ENCODE measurements at places on chromosomes 6 and 20.

DNA sequence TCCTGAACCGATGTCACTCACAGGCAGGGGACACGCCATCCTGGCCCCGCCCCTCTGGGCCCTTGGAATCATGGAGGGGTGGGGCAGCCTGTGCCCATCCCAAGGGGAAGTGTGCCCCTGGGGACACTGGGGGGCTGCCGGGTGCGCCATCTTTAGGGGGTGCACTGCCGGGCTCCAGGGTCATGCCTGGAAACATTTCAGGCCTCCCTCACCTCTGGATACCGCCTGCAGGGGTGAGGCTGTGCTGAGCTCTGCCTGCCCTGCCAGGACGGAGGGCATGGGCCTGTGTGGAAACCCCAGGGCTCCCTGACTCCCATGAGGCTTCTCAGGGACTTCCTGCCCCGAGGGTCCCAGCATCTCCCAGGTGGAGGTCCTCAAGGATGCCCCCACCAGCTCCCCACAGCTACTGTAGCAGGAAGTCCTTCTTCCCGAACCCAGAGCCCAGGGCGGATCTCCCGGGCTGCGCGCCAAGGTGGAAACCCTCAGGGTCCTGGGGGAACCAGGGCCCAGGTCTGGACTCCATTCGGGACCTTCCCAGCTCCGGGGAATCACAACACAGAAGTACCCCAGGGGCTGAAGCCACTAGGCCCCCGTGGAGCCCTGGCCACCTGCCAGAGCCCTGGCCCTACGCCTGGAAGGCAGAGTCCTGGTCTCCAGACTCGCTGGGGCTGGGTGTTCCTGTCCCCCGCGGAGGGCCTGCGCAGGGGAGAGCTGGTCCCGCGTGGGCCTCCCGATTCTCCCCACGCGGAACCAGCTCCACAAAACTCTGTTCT, 15.6 kb downstream of the CHRNA4 start:
- no peak for DNase-seq

- DNase-seq: no peak
Observed at GRCh38 chr20:41094353-41095055, 42.8 kb upstream of the PLCG1 start.

GRCh38 chr20:47160240-47160639, 196.3 kb downstream of the ZMYND8 start:
- DNase-seq: no peak

- no peak for DNase-seq
Observed at GRCh38 chr6:51472745-51473487, 614.5 kb downstream of the PKHD1 start.

- DNase-seq: no peak
Observed at GRCh38 chr6:134447883-134448387, 130.0 kb upstream of the SGK1 start.

- DNase-seq: no peak
Observed at GRCh38 chr6:144586986-144587385, 301.9 kb downstream of the UTRN start.

DNA sequence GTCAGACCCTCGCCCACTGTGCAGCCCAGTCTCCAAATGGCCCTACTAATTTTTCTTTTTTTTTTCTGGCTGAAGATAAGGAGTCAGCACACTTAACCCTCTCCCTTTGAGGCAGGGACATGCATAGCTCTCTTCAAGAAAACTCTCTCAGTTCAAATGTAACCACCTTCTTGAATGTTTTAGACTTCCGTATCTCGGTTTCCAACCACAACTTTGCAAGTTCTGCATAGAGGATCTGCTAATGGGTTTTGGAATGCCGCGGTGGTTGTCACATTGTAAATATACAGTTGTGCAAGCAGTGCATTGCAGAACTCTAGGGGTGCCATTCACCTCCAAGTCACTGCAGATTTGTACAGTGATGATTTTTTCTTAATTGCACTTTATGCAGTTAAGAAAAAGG, 59.4 kb upstream of the SLC35B3 start:
- no peak for DNase-seq

Measured in stimulated activated naive CD4-positive, alpha-beta T cell treated with Interleukin-2 at 50 U/mL for 16 hours (primary cell).